Right lung (tissue), 10 donors: ENCODE measurements at places on chromosomes 7 and 10.
A peak's percentile ranks its signal among the peaks of the same experiment; 100 is the strongest.

GRCh38 chr7:36227223-36227622 is 74.2 kb downstream of the EEPD1 start:
- DNase-seq = no peak

- DNase-seq = no peak
Observed at GRCh38 chr7:119931230-119931824, 341.6 kb upstream of the KCND2 start.

DNA sequence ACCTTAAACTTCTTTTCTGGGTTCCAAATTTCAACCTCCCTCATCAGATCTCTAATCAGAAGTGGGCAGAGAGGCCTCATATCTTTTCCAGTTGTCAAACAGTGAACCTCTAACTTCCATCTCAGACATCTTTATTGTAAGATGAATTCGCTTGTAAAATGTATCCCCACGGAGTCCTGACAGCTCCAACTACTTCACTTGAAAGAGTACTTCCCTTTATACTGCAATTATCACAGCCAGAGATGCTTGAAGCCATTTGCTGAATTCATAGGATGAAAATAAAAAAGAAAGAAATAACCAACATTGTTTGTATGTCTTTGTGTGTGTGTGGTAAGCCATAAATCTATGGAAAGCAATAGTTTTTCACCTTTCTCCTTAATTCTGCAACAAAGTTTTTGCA is 175.2 kb downstream of the GRM3 start:
- no peak for DNase-seq

GRCh38 chr7:81235997-81236396 is 317.1 kb upstream of the SEMA3C start:
- no peak for DNase-seq

GRCh38 chr7:69603351-69603750 is 5.1 kb downstream of the AUTS2 start:
- no peak for DNase-seq

DNA sequence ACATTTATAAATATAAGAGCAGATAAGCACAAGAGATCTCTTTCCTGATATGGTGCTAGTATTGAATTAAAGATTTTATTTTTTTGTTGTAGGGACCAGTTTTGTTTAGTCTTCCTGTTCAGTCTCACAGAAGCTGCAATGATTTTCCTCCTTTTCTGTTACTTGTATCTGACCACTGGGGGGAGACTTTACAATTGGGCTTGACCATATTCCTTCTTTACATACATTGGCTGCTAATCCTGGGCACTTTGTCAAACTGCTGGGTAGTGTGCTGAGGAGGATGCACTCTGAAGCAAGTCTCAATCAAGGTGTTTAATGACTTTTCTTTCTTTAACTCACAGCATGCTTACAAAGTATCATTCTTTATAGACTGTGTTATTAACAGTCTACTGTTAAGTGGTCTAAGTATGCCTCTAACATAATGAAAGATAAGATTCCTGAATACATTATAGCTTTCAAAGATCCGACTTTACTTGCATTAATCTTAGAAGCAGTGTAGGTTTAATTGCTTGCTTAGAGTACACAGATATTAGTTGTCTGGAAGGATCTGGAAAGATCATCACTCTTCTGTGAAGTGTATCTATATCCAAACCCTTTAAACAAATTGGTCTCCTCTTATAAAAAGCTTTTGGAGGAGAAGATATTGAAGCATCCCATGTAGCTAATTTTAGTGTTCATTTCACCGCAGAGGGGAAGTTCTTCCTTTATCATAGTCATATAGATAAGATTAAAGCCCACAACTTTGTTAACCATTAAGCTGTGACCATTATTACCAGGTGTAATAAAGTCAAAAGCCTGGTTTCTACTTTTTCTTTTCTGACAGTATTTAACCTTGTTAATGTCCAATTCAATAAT is 3.1 kb downstream of the PALS2 start:
- DNase-seq = peak; percentile 53

- DNase-seq = no peak
Observed at GRCh38 chr7:47302560-47302959, 279.4 kb downstream of the TNS3 start.

DNA sequence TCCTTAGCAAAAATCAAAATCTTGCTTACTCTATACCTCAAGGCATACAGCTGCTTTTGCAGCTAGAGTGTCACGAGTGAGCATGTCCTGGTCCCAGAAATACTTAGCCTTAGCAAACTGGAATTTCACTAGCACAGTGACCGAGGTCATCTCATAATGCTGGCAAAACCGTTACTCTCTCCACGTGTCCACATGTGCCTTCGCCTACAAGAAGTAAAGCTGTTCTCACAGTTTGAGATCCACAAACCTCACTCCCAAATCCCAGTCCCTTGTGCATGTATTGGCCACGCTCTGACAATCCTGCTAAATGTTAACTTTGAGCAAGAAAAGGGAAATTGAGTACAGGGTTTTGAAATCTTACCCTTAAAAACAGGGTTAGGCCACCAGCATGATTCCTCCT is 111.0 kb upstream of the PLXDC2 start:
- no peak for DNase-seq

DNA sequence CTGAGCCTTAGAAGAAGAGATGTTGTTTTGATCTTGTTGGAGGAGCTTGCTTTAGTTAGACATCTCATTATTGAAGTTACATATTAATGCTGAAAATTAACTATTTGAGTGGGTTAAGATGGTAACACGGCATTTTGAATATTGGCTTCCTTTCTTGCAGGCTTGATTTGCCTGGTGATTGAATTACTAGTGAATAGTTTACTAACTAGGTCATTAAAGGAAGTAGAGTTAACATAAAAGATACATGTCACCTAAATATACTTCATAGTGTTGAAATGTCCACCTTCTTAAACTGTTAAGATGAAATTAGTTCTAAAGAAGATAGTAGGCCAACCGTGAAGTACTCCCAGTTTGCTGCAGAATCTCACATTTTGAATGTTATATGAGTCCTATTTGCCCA is 18.5 kb downstream of the MPLKIP start:
- no peak for DNase-seq

DNA sequence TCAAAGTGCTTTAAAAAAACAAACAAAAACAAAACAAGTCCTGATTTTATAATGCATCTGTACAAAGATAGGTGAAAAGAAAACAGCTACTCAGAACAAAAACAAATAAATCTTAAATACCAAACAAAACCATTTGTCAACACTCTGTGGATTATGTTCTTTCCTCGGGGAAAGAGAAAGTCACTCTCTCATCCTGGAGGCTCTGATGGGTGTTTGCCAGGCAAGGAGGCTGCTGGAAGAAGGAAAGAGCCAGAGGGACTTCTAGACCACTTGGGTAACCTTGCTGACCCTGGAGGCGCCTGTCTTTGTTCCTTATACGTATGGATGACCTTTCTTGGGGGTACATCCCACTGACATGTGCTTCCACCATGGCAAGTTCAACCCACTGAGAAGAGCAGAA is 92.8 kb downstream of the ZRANB1 start:
- no peak for DNase-seq

GRCh38 chr10:20877986-20878983 is 18.8 kb downstream of the NEBL start:
- no peak for DNase-seq

- no peak for DNase-seq
Observed at GRCh38 chr7:104584620-104585019, 256.2 kb downstream of the LHFPL3 start.

DNA sequence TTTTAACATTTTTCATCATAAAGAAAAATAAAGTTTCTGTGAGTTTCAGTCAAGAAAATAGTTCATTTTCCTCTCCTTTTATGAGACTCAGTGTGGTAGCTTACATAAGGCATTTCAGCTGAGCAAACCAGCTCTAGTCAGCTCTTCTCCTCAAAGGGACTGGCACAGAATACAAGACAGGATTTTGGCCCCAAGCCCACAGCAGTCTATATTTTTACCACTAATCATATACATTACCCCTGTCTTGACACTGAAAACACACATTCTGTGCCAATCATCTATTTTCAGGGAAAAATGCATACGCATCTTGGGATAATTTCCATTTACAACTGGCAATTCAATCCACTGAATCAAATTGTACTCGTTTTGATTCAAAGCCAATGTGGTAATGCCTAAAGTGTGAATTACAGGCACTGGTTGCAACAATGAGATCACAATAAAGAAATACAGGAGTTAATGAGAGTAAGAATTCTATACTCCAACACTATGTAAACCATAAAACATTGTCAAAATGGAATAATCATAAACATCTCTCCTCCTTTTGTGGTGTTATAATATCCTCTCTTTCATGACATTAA is 186.4 kb downstream of the CACNA2D1 start:
- DNase-seq = no peak

- no peak for DNase-seq
Observed at GRCh38 chr7:112199035-112199655, 7.1 kb downstream of the DOCK4 start.

DNA sequence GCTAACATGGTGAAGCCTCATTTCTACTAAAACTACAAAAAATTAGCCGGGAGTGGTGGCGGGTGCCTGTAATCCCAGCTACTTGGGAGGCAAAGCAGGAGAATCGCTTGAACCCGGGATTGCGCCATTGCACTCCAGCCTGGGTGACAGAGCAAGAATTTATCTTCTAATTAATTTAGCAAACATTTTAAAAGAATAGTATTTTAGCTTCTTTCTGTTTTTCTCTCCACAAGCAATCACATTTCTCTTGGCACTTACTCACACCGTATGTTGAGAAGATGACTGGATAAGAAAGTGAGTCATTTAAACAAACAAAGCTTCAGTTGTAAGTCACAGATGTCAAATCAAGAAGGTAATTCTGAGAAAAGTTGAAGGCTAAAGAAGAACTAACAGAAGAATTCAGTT is 264.0 kb downstream of the ARL4A start:
- no peak for DNase-seq

- DNase-seq = no peak
Observed at GRCh38 chr7:141584935-141585334, 33.7 kb downstream of the AGK start.

GRCh38 chr7:84744385-84744784 is 442.5 kb downstream of the SEMA3D start:
- no peak for DNase-seq

DNA sequence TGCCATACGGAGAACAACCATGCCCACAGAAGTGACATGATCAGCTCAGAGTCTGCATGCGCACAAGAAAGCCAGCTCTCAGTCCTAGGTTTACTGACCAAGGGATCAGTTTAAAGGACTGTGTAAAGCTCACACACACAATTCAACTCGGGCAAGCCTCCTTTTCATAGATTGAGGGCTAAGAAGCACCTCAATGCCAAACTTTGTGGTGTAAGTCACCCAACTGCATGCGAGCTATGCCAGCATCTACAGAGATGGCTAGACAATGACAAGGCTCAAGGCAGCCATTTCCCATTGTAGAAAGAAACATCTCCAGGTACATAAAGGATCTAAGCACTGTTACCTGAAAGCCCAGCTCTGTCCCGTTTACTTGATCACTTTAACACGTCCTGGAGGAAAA is 36.8 kb downstream of the GPAM start:
- no peak for DNase-seq

DNA sequence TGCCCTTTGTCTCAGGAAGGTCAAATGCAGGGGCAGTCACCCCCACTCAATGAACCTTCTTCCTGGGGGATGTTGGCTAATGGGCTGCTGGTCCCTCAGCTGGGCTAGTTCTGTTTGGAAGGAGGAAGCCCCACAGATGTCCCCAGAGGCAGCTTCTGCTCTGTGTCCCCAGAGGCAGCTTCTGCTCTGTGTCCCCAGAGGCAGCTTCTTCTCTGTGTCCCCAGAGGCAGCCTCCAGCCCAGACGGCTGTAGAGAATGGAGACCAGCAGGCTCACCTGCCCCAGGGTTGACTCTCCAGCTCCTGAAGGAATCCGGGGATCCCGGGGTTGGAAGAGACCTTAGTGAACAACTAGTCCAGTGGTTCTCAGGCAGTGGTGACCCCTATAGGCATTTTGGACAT is 62.5 kb upstream of the LEP start:
- no peak for DNase-seq

- DNase-seq = no peak
Observed at GRCh38 chr7:739455-739982, 12.4 kb upstream of the PRKAR1B start.

DNA sequence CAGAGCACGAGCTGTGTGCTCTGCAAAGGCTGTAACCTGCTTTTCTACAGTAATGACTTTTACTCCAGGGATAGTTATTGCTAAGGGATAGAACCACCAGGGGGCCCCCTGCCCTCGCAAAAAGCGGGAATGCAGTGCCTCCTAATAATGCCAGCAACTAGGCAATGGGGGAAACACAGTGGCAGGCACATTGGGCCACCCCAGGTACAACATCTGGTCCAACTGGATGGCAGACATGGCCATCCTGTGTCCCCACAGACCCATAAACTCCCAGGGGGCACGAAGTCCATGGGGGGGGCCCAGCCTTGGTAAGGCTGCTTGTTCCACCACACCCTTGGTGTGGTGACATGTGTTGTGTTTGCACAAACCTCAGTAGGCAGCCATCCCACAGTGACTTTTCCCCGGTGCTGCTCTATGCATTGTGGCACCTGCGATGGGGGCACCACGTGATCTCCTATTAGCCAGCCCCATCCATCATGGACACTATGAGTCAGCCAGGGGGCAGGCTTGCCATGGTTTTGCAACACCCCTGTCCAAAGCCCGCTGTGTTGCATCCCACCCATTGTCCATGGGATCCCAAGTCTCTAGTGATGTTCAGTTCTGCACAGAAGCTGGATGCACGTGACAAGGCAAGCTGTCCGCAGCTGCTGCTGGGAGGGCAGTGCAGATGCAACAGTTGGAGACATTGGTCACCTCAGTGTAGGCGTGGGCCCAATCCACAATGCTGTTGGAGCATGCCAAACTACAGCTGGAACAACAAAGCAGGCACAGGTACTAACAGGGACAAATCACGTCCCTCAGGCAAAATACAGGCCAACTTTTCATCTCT is 84.0 kb downstream of the ANLN start:
- DNase-seq = no peak

GRCh38 chr10:102511583-102512274 is 8.0 kb downstream of the SUFU start:
- DNase-seq = no peak

GRCh38 chr7:78334426-78334825 is 535.9 kb downstream of the PHTF2 start:
- no peak for DNase-seq

DNA sequence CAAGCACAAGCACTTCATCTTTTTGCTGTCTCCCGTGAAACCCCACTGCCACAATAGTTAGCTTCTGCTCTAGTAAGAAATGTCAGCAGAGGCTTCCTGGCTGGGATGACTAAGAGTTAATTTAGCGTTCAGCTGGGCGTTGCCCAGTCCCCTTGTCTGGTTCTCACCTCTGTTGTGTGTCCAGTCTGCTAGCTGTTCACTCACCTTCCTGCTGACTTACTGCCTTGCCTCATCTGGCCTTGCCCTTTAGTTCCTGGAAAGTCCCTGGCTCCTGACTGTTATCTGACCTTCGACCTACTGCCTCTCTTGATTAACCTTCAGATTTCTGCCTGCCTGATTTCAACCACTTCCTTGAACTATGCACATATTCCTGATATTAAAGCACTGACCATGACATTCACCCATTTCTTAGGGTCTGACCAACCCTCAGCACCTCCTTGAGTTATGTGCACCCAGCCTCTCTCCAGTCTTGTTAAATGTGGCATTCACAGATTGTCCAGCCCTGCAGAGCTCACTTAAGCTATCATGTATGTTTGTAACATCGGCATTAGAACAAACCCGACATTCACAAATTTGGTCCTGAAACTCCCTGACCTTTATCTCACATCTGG is 30.3 kb downstream of the C7orf33 start:
- DNase-seq = no peak

GRCh38 chr7:88758381-88759229 is 895 bp upstream of the ZNF804B start:
- no peak for DNase-seq

- no peak for DNase-seq
Observed at GRCh38 chr10:71807557-71808510, 34.5 kb upstream of the VSIR start.

- DNase-seq = no peak
Observed at GRCh38 chr7:21898265-21898930, 47.3 kb downstream of the CDCA7L start.
